ENCODE measurements at places on chromosomes 4 and X. TPM values are rescaled to one million over a fixed set of nuclear protein-coding genes. Genes with fewer than 3 reads are reported as not detected.

PPBP gene
- polyA plus RNA-seq, result not detected

CHST7 gene
- polyA plus RNA-seq, result 6.2 TPM

PTCHD1 gene
- not detected for polyA plus RNA-seq

AFF2 gene
- polyA plus RNA-seq, result not detected

RNF150 gene
- polyA plus RNA-seq, result 5.8 TPM

Data from SK-N-SH (cell line).